ENCODE measurements at places on chromosomes 3 and 15.
A peak's percentile ranks its signal among the peaks of the same experiment; 100 is the strongest.

- no peak for DNase-seq
These were observed 129.3 kb downstream of the SSR3 start for GRCh38 chr3:156425651-156426050.

GRCh38 chr3:44125246-44125645 lies 116.4 kb upstream of the TOPAZ1 start:
- DNase-seq: no peak

GRCh38 chr3:57963811-57964346 lies 44.3 kb upstream of the FLNB start:
- DNase-seq: no peak

- no peak for DNase-seq
These were observed 17.4 kb downstream of the PLXNB1 start for GRCh38 chr3:48412375-48413001.

- DNase-seq: no peak
These were observed 93.6 kb upstream of the POU1F1 start for GRCh38 chr3:87370007-87370406.

- no peak for DNase-seq
These were observed 90.2 kb downstream of the NTRK3 start for GRCh38 chr15:88166082-88166993.

GRCh38 chr3:15295506-15295905 lies 36.9 kb downstream of the SH3BP5 start:
- no peak for DNase-seq

GRCh38 chr3:154122912-154123559 lies 1.8 kb downstream of the ARHGEF26 start:
- DNase-seq: no peak

DNA sequence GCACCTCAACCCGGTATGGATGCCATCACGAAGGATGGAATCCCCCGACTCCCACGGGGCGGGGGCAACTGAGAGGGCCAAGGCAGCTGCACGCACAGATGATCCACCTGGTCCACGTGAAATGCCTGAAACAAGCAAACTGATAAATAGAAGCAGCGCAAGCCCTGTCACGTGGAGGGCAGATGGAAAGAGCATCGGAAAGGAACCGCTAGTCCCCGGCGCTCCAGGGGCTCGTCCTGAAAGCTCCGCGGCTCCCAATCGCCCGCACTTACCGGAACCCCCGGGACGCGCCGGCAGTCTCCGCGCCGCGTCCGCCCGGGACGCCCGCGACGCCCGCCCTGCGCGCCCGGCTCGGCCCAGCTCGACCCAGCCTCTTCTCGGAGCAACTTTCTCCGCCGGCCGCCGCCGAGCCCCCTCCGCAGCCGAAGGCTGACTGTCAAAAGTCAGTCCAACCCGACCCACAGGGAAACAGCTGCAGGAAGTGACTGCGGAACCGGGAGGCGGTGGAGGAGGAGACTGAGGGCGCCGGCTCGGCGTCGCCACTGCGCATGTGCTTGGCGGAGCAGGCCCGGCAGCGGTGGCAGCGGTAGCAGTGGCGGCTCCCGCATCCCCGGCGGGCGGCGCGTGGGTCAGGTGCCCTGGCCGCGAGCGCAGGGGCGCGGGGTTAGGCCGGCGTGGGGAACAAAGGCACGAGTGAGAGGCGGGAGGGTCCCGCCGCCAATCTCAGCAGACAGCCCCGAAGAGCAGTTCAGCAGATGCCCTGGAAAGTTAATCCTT lies at the start of gene ZMAT3:
ZMAT3 (minus strand) TSS at position 487 of the 777 bp plus-strand sequence. CDS start 4,057 bp downstream, outside the sequence.
- DNase-seq: peak; percentile 90

GRCh38 chr3:139020036-139020867 lies 474 bp downstream of the PRR23B start:
- no peak for DNase-seq

DNA sequence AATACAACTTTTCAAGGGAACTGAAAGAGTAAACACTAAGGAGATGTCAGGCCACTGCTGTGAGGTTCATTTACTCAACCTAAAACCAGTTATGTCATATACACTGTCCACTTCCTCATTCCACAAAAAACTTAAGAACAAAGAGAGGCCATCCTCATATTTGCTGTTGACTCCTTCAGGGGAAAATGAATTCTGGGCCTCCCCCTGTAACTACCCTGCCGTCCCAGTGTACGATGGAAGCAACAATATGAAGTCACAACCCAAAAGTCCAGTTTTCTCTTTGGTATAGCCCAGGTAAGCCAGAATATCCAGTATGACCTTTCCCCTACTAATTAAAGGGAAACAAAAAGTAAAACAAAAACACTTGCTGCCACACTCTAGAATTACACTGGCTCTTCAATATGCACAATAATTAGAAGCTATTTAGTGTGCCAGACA lies 16.2 kb downstream of the CEP152 start:
- DNase-seq: no peak

DNA sequence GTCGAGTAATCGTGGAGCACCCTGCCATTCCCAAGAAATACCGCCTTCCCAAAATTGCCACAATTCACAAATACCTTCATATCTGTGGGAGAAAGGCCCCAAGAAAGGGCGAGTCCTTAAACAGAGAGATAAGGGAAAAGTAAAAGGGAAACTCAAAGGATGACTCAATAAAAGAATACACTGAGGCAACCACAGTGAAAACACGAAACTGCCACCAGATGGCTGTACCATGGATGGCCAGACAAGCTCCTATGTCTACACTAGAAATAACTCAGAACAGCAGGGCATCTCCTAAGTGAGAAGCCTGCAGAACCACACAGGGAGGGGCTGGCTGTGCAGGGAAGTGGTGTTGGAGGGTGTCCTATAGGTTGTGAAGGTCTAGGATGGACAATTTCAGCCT lies 25.0 kb downstream of the SRGAP3 start:
- DNase-seq: no peak

GRCh38 chr15:94476686-94477085 lies 245.3 kb downstream of the MCTP2 start:
- DNase-seq: no peak

DNA sequence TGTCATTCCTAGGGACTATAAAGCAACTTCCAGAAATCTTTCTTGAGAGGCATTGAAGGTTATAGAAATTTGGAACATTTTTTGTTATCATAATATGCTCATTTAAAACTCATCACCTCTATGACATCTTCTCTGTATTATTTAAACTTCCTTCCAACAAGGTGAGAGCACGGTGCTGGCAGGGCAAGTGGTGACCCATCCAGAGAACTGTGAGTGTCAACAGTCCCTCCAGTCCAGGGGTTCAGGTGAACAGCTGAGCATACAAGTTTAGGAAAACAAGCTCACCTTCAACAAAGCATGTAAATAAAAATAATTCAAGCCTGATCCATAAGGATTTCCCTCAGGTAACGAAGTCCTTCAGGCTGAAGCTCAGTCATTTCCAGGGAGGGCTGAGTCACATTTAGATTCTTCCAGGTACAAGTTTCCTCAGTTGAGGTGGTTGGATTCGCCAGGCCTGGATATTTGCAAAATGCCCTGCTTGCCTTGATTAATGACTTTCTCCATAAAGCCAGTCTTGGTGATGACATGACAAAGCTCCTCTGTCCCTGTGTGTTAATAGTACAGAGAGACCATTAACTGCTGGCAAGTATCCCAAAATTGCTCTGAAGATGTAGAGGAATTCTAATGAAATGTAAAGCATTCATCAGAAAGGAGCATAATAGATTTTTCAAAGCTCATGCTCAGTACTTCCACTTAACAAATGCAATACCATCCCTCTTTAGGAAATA lies 263.6 kb upstream of the GADL1 start:
- DNase-seq: no peak

DNA sequence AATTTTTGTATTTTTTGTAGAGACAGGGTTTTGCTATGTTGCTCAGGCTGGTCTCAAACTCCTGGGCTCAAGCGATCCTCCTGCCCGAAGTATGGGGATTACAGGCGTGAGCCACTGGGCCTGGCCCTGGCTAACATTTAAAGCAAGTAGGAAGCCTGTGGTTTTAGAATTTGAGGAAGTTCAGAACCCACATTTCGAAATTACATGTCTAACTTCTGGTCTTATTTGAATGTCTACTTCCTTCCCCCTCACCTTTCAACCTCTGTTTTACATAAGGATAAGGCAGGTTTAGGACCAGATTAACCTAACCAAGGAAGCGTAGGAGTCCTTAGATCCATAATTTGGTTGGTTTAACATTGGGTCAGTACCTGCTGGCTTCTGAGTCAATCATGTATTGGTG lies 120.5 kb upstream of the PROK2 start:
- DNase-seq: no peak

DNA sequence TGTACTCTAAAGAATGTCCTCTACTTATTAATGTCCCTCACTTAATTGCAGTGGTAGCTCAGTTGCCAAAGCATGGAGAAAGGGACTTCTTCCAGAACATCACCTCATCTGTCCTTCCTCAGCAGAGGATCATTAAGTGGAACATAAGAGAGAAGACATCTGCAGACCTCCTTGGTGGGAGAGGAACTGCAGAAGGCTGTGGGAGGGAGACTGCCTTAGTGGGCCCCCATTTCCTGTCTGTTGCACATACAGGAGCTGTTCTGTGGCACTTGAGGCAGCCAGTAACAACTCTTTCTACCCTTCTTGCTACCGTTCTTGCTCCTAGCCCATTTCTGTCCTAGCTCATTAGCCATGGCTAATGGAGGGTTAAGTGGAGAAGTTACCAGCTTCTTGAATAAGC lies 33.6 kb downstream of the HPS3 start:
- DNase-seq: no peak

DNA sequence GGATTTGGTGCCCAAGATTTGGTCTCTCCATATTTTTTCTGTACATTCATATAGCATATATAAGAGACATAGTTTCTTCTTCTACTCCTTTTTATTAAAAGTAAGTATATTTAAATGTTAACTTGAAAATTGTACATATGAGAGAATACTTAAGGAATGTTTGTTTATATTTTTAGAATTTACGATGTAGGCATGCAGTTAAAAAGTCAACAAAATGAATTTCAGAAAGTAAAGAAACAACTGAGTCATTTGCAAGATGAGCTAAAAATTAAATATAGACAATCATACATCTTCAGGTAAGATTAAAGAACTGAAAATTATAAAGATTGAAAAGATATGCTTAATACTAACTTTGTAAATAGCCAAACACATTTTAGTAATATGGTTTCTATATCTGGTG lies 94.2 kb downstream of the LEKR1 start:
- DNase-seq: no peak

GRCh38 chr15:71730277-71731144 lies 79.8 kb upstream of the NR2E3 start:
- no peak for DNase-seq

DNA sequence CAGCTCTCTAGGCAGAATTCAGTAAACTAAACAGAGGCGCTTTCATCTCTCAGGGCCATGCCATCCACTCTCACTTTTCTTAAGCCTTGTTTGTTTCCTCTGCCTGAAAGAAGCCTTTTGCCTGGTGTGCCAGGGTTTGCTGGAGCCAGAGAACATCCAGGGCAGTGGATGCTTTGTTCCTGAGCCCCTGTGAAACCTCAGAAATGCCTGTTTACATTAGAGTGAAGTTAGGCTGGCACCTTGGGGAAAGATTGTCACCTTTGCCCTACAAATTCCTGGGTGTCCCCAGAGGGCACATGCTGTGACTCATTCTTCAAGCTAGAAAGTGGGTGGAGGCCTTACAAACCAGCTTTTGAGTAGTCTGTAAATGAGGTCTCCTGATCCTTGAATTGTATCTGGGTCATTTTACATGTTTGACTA lies 10.7 kb upstream of the TRAK1 start:
- DNase-seq: no peak

DNA sequence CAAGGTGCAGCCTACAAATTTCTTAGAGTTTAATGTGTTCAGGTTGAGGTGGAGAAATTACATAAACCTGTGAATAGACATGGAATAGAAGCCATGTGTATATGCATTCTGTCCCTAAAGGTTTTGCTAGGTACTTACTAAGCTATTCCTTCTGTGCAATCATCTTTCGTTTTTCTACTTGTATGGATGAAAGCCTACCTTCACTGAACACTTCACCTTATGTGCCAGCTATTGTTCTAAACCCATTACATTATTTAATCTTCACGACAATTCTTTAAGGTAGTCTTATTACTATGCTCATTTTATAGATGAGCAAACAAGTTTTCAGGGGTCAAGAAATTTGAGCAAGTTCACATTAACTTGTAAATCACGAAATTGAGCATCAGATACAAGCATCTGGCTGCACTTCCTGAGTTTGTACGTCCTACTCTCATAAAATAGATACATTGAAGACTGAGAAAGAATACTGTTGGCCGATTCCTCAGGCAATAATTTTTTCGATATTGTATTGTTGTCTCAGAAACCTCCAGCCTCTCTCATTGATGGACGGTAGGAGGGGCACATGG lies 635 bp upstream of the RCN2 start:
- no peak for DNase-seq

DNA sequence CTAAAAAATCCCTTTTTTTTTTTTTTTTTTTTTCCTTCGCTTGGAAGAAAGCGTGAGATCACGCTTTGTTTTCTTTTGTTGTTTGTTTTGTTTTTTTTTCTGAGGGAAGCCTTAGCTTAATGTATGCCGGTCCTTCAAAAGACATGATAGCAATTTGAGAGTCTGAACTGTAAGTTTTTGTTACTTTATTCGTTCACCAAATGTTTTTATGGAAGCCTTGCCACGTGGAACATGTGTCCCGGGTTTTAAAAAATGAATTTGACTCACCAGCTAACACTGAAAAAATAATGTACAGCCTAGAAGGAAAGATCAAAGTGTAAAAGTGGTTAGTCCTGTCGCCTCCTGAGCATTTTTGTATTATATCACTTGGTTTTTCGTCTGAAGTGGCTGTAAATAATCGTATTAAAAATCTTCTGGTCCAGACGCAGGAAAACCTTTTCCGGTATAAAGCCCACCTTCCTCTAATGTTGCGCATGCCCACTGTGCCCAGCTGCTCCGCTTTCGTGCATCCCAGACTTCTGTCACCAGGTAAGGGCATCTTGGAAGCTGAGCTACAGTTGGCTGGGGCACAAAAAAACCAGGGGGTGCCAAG lies 795 bp upstream of the MYNN start:
- DNase-seq: no peak

DNA sequence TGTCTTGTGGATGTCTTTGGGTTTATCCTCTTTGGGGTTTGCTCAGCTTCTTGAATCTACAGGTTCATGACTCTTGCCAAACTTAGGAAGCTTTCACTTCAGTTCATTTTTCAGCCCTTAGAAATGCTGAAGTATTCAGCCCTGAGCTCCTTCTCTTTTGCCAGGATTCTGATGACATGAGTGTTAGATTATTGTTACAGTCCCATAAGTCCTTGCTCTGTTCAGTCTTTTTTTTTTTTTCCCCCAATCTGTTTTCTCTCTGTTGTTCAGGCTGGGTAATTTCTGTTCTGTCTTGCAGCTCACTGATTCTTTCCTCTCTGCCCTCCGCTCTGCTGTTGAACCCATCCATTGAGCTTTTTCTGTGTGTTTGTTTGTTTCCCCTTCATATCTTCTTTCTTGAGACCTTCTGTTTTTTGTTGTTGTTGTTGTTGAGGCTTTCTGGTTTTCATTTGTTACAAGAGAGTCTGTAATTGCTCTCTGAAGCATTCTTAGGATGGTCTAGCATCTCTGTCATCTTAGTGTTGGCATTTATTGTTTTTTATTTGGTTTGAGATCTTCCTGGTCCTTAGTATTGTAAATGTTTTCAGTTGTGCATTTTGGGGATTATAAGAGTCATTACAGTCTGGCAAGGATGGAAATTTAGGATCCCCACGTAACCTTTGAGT lies 18.4 kb downstream of the LRCH3 start:
- DNase-seq: no peak

- DNase-seq: no peak
These were observed 230.4 kb downstream of the GABRG3 start for GRCh38 chr15:27201425-27201824.

- no peak for DNase-seq
These were observed 78.0 kb downstream of the MYO1E start for GRCh38 chr15:59294574-59295260.

- no peak for DNase-seq
These were observed 21.9 kb downstream of the IDH3A start for GRCh38 chr15:78170848-78171773.

GRCh38 chr15:83200162-83200561 lies 7.5 kb downstream of the HDGFL3 start:
- DNase-seq: no peak
